ENCODE measurements at places on chromosomes 5 and 9.
A peak's percentile ranks its signal among the peaks of the same experiment; 100 is the strongest.

GRCh38 chr5:97627272-97627671 lies 444.2 kb upstream of the RIOK2 start:
- H3K36me3 ChIP-seq = no peaks in the 10 kb centered on the region
- no peak overlapping the region for H3K4me3 ChIP-seq
- no peaks in the 10 kb centered on the region for H3K27me3 ChIP-seq
- no peak for DNase-seq
- H3K4me1 ChIP-seq = no peaks in the 10 kb centered on the region

- DNase-seq = no peak
- H3K27ac ChIP-seq = no peak overlapping the region
- no peak overlapping the region for H3K4me3 ChIP-seq
- H3K36me3 ChIP-seq = no peaks in the 10 kb centered on the region
- H3K4me1 ChIP-seq = no peaks in the 10 kb centered on the region
Measured at GRCh38 chr9:30536494-30536893, 1847.9 kb upstream of the ACO1 start.

- peak overlapping the region; percentile 19 for H3K4me3 ChIP-seq
- peaks cover 41% of the 10 kb centered on the region for H3K27me3 ChIP-seq
- H3K27ac ChIP-seq = no peak overlapping the region
- H3K36me3 ChIP-seq = peaks cover 2% of the 10 kb centered on the region
- no peak for DNase-seq
- H3K4me1 ChIP-seq = peaks cover 2% of the 10 kb centered on the region
Measured at GRCh38 chr9:137879566-137880150, 2.1 kb downstream of the CACNA1B start.

GRCh38 chr9:29211580-29212396 lies 1638.5 kb upstream of the C9orf72 start:
- no peak for DNase-seq
- peaks cover 9% of the 10 kb centered on the region for H3K4me1 ChIP-seq
- H3K36me3 ChIP-seq = peaks cover 3% of the 10 kb centered on the region
- no peak overlapping the region for H3K4me3 ChIP-seq
- no peak overlapping the region for H3K27ac ChIP-seq

DNA sequence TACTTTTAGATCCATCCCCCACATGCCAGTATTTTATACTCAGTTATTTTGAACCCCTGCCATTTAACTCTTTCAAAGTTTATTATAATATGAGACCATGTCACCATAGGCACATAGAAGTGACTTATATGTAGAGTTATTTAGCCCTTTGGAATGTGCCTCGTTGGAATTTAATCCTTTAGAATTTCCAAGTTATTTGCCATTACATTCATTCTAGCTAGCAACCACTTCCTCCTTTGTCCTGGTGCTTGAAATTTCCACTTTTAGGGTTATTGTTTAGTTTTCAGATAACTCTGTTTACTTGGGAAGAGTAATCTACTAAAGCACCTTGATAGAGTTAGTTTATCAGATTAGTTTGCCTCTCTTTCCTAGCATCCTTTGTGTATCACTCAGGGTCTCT lies 82.8 kb upstream of the TLE1 start:
- H3K4me1 ChIP-seq = no peaks in the 10 kb centered on the region
- H3K27me3 ChIP-seq = no peaks in the 10 kb centered on the region
- no peak for DNase-seq
- no peak overlapping the region for H3K4me3 ChIP-seq

GRCh38 chr5:122376250-122376649 lies 64.2 kb downstream of the SNCAIP start:
- DNase-seq = no peak
- no peaks in the 10 kb centered on the region for H3K27me3 ChIP-seq
- H3K27ac ChIP-seq = no peak overlapping the region
- no peak overlapping the region for H3K4me3 ChIP-seq
- no peaks in the 10 kb centered on the region for H3K36me3 ChIP-seq

DNA sequence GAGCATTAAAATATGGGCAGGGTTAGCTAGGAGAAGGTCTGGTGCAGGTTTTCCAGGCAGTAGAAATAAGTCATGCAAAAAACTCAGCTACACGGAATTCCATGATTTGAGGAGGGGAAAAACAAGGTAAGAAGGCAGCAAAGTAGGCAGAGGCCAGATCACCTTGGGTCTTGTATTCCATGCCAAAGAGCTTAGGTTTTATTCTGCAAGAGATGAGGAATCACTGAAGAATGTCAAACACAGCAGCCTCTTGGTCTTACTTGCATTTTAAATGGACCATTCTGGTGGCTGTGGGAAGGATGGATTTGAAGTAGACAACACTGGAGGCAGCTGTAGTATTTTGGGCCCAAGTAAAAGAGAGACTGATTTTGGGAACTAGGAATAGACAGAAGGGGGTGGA lies 8.6 kb downstream of the TRPM3 start:
- no peaks in the 10 kb centered on the region for H3K4me1 ChIP-seq
- no peak overlapping the region for H3K27ac ChIP-seq
- no peaks in the 10 kb centered on the region for H3K36me3 ChIP-seq
- H3K4me3 ChIP-seq = no peak overlapping the region
- DNase-seq = no peak
- H3K27me3 ChIP-seq = no peaks in the 10 kb centered on the region

DNA sequence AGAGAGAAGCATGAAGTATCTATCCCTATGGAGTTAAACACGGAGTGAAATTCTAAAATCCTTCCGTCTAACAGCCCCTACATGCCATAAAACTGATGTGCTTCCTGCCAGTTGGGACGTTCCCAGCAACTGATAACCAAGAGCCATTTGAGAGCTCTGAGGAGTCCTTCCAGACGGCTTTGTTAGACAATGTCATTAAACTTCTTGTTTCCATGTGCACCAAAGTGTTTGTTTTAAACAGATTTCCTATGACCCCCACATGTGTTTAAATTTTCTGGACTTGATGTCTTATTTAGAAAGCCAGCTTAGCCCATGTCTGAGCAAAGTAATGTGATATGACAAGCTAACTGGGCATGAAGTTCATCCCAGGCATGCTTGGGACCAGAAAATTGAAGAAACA lies 57.2 kb upstream of the LPAR1 start:
- no peaks in the 10 kb centered on the region for H3K36me3 ChIP-seq
- H3K27me3 ChIP-seq = no peaks in the 10 kb centered on the region
- no peaks in the 10 kb centered on the region for H3K4me1 ChIP-seq
- DNase-seq = no peak

- no peaks in the 10 kb centered on the region for H3K4me1 ChIP-seq
- H3K27ac ChIP-seq = no peak overlapping the region
- DNase-seq = no peak
- peaks cover 8% of the 10 kb centered on the region for H3K27me3 ChIP-seq
- H3K36me3 ChIP-seq = no peaks in the 10 kb centered on the region
- no peak overlapping the region for H3K4me3 ChIP-seq
Measured at GRCh38 chr5:2282893-2283292, 400.2 kb upstream of the IRX4 start.

DNA sequence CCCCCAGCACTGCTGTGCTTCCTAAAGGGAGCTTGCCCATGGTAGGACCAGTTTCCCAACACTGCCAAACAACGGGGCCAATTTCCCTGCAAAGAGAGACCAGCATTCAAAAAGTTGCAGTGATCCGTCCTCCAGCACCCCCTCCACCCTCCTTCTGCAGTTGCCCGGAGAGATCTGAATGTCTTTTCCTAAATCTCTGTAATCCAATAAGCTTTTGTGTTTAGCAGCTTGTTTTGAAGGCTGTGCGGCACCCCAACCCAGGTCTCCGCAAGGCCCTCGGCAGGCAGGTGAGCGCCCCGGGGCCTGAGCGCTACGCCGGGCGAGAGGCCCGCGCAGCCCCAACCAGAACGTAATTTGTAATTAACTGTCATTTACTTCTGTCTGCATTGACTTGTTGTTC lies 366.9 kb upstream of the IRX2 start:
- H3K27me3 ChIP-seq = peaks cover 62% of the 10 kb centered on the region
- H3K36me3 ChIP-seq = no peaks in the 10 kb centered on the region
- DNase-seq = no peak
- H3K27ac ChIP-seq = no peak overlapping the region

GRCh38 chr9:114574438-114574837 lies 13.1 kb upstream of the ATP6V1G1 start:
- H3K4me3 ChIP-seq = no peak overlapping the region
- no peaks in the 10 kb centered on the region for H3K27me3 ChIP-seq
- peaks cover 2% of the 10 kb centered on the region for H3K4me1 ChIP-seq
- no peak for DNase-seq
- H3K27ac ChIP-seq = peak overlapping the region; percentile 37

DNA sequence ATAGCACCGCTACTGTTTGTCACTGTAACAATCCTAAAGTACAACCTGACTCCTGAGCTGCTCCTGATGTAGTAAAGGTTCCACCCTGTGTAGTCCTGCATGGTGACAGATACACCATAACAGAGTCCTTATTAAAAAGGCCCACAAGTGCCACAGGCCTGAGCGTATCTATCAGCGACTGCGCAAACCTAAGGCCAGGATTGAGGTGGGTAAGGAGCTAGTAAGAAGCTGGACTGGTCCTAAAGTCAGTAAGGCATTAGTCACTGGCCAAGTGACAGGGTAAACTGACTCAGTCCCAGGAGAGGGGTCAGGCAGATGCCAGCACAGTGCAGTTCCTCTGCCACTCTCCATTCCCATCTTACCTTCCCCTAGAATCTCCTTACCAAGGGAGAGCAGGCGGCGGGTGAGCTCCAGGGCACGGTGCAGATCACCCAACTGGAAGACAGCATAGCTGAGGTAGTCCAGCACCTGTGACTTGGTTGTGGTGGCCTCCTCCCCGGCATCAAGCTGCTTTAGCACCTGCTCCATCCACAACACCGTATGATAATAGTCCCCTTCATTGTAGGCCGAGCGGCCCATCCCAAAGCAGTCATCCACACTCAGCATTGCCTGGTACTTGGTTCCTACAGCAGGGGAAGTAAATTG lies 17.6 kb downstream of the P4HA2 start:
- no peak overlapping the region for H3K27ac ChIP-seq
- no peak for DNase-seq
- H3K36me3 ChIP-seq = no peaks in the 10 kb centered on the region
- H3K27me3 ChIP-seq = peaks cover under 1% of the 10 kb centered on the region
- no peak overlapping the region for H3K4me3 ChIP-seq
